ENCODE measurements at places on chromosomes 7 and 10.

DNA sequence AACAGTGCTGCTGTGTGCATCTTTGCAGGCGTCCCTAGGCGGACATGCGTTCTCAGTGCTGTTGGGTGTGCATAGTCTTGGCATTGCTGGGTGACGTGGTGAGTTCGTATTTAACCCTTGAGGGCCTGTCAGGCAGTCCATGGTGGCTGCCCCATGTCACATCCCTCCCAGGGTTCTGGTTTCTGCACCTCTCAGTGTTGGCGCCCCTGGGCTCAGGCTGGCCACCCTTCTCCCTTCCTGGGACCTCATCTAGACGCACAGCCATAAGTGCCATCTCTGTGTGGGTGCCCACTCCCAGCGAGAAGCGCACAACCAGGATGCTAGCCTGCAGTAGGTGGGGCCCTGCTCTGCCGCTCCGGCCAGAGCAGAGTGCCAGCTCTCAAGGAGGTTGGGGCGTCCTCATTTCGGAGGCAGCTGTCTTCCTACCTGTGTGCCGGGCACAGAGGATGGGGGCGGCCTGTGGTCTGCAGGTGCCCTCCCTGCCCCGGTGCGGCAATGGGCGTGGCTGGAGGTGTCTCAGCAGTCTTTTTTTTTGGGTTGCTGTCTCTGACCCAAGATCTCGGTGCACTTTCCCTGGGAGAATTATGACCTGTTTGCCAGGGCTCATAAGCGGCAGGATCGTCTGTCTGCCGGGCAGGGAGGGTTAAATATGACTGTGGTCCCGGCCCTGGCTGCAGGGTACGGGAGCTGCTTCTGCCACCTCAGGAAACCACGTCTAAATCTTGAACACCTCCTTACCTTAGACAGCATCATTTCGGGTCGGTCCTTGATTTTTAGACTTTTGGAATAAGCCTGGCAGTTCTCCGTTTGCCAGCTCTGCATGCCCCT, 6.5 kb downstream of the INPP5A start:
- peaks cover 34% of the 10 kb centered on the region for H3K4me1 ChIP-seq
- peak overlapping the region; percentile 53 for H3K27ac ChIP-seq
- no peak for DNase-seq
- H3K27me3 ChIP-seq = no peaks in the 10 kb centered on the region
- H3K4me3 ChIP-seq = peak overlapping the region; percentile 54

DNA sequence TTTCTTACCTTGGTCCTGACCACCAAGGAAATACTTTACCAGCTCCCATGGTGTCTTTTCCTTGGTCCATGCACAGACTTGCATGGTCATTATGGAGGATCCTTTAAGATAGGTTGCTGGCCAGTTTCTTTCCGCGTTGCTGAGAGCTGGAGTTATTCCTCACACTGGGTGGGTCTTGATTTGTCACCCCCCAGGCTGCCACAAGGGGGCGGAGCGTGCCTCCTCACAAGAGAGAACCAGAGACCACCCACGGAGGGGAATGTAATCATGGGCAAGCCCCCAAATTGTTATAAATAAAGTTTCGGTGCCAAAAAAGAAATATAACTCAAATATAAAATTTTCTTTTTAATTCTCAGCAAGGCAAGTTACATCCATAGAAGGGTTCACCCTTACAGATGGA, 10.5 kb upstream of the TRIM24 start:
- H3K27ac ChIP-seq = no peak overlapping the region
- no peak overlapping the region for H3K4me3 ChIP-seq
- no peaks in the 10 kb centered on the region for H3K4me1 ChIP-seq
- DNase-seq = no peak

GRCh38 chr10:29067161-29067560, 221.7 kb upstream of the LYZL1 start:
- H3K36me3 ChIP-seq = no peaks in the 10 kb centered on the region
- DNase-seq = no peak
- no peaks in the 10 kb centered on the region for H3K4me1 ChIP-seq
- H3K4me3 ChIP-seq = no peak overlapping the region

GRCh38 chr10:49162063-49162462, 26.1 kb downstream of the TMEM273 start:
- no peak overlapping the region for H3K27ac ChIP-seq
- no peaks in the 10 kb centered on the region for H3K27me3 ChIP-seq
- no peak for DNase-seq

DNA sequence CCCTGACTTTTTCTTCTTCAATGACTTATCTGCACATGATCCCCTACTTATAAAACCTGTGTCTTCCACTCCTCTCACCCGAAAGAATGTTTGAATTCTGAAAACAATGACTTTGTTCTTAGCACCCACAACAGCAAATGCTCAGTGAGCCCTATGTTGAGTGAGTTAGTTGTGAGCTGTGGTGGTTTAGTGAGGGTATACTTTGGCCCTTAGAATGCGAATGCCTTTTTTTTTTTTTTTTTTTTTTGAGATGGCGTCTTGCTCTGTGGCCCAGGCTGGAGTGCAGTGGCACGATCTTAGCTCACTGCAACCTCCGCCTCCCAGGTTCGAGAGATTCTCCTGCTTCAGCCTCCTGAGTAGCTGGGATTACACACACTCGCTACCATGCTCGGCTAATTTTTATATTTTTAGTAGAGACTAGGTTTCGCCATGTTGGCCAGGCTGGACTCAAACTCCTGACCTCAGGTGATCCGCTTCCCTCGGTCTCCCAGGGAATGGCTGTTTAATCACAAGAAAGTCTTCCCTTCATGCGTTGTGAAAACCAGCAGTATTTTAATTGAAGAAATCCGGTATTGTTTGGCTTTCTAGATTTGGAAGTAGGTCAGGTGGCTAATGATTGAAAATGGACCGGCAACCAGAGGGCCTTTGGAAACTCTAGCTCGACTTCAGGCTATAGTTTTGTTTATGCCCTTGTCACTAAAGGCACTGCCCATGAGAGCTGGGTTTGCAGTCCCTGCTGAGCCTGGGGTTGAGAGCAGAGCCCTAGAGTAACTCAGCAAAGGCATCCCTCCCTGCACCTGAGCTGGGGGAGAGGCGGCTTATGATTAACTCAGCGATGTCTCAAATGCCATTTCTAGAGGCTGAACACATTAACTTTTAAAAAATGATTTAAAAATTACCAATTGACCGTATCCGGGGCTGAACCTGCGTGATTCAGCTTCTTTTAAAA, 41.3 kb downstream of the CUX1 start:
- no peak for DNase-seq
- no peaks in the 10 kb centered on the region for H3K27me3 ChIP-seq
- no peak overlapping the region for H3K4me3 ChIP-seq
- H3K4me1 ChIP-seq = no peaks in the 10 kb centered on the region
- H3K36me3 ChIP-seq = no peaks in the 10 kb centered on the region

DNA sequence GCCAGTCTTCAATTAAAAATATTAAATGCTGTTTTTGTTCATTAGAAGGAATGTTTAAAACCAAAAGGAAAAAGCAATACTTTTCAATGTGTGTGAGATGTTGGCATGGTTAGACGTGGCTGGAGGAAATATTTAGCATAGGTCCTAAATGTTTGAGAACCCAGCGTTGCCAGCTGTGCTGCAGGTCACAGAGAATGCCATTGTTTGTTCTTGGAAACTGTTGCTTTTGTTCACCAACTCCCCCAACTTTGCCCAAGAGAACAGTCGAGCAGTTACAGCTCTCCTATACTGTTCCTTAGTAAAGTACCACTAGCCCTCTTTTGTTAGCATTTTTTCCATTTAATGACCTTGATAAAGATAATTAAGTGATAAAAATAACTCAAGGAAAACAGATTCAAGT, 44.5 kb upstream of the ELMO1 start:
- H3K27me3 ChIP-seq = no peaks in the 10 kb centered on the region
- H3K27ac ChIP-seq = no peak overlapping the region
- H3K4me3 ChIP-seq = no peak overlapping the region
- no peaks in the 10 kb centered on the region for H3K4me1 ChIP-seq

All from effector memory CD4-positive, alpha-beta T cell (primary cell).